T-helper 2 cell treated with Interferon-gamma antibody and Interleukin-4, amounts not matched to agents 5 μg/mL and 100 μg/mL, for 36 hours (primary cell): ENCODE measurements at places on chromosomes 13 and 19.

DNA sequence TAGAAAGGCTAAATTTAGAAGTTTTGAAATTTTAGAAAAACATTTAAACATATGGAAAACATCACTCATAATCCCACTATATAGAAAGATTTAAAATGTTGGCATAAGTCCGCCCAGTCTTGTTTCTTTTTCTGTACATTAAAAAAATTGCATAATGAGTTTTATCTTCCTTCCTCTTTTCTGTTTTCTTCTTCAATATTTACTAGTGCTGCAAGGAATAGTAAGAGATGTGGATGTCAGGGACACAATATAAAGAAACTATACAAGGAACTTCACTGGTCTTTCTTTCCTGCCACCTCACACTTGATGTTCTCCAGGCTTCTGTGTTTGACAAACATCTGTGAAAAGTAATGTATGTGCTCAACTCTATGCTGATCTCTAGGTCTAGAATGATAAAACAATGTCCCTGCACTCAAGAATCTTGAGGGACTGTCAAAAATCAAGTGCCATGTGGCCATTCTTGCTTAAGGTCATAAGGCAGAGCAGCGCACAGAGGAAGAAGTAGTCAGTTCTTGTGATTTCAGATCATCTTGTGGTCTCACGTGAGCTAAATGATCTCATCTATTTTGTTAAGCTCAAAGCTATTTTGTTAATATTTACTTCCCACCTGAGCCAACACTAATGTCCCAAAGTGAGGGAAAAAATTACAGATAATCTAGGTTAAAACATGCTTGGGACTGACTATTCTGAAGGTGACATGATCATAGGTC, 186.9 kb upstream of the OBI1 start:
- H3K4me1 ChIP-seq: no peaks in the 10 kb centered on the region
- DNase-seq: no peak
- no peak overlapping the region for H3K4me3 ChIP-seq
- no peak overlapping the region for H3K27ac ChIP-seq
- H3K36me3 ChIP-seq: no peaks in the 10 kb centered on the region

DNA sequence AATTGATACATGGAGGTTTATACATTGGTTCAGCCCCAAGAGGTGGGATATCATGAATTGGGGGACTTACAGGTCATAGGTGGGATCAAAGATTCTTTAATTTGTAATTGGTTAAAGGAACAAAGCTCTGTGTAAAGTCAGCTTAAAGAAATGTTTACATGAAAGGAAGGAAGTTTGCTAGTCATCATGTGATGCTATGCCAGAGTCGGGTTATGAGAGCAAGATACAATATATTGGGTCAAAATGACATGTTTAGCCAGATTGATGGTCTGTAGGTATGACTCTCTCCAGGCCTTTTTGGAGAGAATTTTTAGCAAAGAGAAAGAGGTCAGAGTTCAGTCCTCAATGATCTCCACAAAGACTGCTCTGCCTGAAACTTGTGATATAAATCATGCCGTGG, 5.3 kb upstream of the CYSLTR2 start:
- DNase-seq: no peak
- no peaks in the 10 kb centered on the region for H3K36me3 ChIP-seq
- no peak overlapping the region for H3K4me3 ChIP-seq
- peaks cover 21% of the 10 kb centered on the region for H3K4me1 ChIP-seq
- no peak overlapping the region for H3K27ac ChIP-seq

DNA sequence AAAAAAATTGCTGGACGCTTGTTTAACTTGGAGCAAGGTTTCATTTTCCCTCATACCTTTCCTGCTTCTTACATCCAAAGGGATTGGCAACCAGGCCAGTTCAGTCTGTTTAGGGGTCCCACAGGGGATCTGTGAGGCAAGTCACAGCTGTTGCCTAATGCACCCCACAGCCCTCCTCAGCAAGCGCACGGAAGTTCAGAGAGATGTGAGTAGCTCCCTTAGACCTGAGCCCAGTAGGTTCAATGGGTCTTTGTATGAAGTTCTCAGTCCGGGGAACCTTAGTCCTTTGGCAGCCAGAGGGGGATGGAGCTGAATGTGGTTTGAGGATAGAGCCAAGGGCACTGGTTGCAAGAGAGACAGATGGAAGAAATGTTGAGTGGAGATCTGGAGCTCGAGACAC, 13.0 kb downstream of the SAMD4B start:
- peaks cover 15% of the 10 kb centered on the region for H3K4me1 ChIP-seq
- peaks cover 44% of the 10 kb centered on the region for H3K36me3 ChIP-seq
- no peaks in the 10 kb centered on the region for H3K27me3 ChIP-seq
- H3K4me3 ChIP-seq: no peak overlapping the region

GRCh38 chr19:15276620-15277215, 44.5 kb upstream of the EPHX3 start:
- no peak overlapping the region for H3K4me3 ChIP-seq
- peak overlapping the region; percentile 2 for H3K27ac ChIP-seq
- DNase-seq: no peak
- H3K4me1 ChIP-seq: peaks cover 15% of the 10 kb centered on the region

- no peak overlapping the region for H3K27ac ChIP-seq
- no peak for DNase-seq
- H3K36me3 ChIP-seq: peaks cover 6% of the 10 kb centered on the region
Measured at GRCh38 chr13:77305266-77305665, 21.6 kb downstream of the MYCBP2 start.

GRCh38 chr19:44684892-44685863, 13.8 kb upstream of the CEACAM16 start:
- H3K27ac ChIP-seq: peak overlapping the region; percentile 58
- H3K4me1 ChIP-seq: peaks cover 12% of the 10 kb centered on the region
- DNase-seq: no peak
- peaks cover 10% of the 10 kb centered on the region for H3K27me3 ChIP-seq

DNA sequence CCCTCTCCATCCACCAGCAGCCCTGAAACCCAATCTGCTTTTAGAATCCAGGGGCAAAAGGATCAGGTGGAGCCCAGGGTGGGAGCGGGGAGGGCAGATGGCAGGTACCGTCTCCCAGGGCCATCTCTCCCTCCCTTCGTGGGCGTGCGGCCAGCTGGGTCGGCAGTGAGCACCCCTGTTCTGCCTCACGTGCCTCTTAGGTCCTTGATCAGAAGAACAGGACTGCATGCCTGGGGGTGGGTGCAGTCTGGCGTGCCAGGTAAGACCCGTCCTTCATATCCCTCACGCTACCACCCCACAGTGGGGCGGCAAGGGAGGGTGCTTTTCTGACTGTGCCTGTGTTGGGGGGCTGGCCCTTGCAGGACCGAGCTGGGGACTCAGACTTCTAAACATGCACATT, 2.0 kb downstream of the SLC8A2 start:
- no peak for DNase-seq
- H3K36me3 ChIP-seq: no peaks in the 10 kb centered on the region
- H3K27me3 ChIP-seq: peaks cover 35% of the 10 kb centered on the region
- no peak overlapping the region for H3K27ac ChIP-seq

GRCh38 chr13:33634546-33634982, 183.4 kb upstream of the RFC3 start:
- peaks cover 2% of the 10 kb centered on the region for H3K4me1 ChIP-seq
- no peaks in the 10 kb centered on the region for H3K27me3 ChIP-seq
- DNase-seq: no peak
- H3K36me3 ChIP-seq: no peaks in the 10 kb centered on the region
- no peak overlapping the region for H3K27ac ChIP-seq
- no peak overlapping the region for H3K4me3 ChIP-seq

- no peaks in the 10 kb centered on the region for H3K27me3 ChIP-seq
- no peaks in the 10 kb centered on the region for H3K36me3 ChIP-seq
- DNase-seq: no peak
- H3K4me1 ChIP-seq: no peaks in the 10 kb centered on the region
- no peak overlapping the region for H3K27ac ChIP-seq
Measured at GRCh38 chr19:1164684-1165531, 9.2 kb downstream of the SBNO2 start.

DNA sequence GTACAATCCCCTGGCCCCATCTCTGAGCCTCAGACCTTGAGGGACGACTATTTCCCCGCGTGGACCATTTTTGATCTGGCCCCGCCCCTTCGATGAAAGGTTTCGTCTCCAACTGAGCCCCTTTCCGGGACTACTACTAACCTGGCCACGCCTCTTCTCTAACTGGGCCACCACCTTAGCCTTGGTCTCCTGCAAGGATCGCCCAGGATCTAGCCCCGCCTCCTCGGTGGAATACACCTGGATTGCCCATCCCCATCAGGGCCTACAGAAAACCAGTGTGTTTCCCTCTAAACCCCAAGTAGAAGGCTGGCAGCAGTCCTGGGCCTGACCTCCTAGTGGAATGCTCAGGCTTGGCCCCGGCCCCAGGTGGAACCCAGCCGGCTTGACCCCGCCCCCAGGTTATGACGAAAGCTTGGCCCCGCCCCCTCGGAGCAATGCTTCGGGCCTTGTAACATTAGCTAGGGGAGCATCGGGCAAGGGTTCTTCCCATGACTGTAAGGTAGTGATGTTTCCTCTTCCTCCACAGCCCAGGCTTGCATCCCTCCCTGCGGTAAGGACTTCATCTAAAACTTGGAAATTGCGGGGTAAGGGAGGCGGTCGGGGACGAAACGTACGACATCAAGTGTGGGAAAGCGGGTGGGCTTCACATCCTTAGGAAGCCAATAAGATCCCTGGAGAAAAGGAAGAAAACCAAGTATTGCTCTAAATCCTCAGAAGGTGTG, 9.1 kb downstream of the SPACA6 start:
- H3K27me3 ChIP-seq: peaks cover 2% of the 10 kb centered on the region
- H3K4me1 ChIP-seq: peaks cover 15% of the 10 kb centered on the region
- H3K36me3 ChIP-seq: peaks cover 17% of the 10 kb centered on the region

DNA sequence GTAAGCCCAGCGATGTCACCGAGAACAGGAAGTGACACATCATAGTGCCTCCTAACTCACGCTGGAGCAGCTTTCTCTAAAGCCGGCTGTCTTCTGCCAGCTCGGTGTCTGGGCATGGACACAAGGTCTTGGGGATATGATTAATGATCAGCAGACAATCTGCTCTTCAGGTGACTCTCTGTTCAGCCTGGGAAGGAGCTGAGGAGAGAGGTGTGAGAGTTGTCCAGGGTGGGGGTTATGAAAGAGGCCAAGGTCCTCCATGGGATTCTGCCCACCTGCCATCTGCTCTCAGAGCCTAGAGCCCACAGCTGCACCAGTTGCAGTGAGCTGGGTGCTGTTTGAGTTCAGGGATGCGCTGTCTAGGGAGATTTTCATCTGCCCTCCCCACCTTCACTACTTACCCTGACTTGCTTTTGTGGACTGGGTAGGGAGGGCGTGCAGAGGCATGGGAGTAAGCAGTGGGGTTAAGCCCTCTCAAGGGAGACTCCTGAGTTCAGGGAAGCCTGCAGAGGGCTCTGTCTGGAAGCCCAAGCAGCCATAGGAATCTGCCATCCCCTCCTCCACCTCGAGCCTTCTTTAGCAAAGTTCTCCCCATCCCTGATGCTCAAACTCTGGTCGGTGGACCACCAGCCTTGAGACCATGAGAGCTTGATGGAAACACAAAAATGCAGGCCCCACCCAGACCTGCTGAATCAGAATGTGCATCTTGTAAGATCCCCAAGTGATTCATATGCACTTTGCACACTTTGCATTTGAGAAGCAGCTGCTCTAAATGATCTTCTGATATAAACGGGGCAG, 539.7 kb downstream of the RFC3 start:
- H3K4me1 ChIP-seq: no peaks in the 10 kb centered on the region
- H3K4me3 ChIP-seq: no peak overlapping the region
- no peak for DNase-seq
- H3K36me3 ChIP-seq: no peaks in the 10 kb centered on the region

- DNase-seq: no peak
- no peak overlapping the region for H3K27ac ChIP-seq
- H3K27me3 ChIP-seq: peaks cover 7% of the 10 kb centered on the region
Measured at GRCh38 chr19:45657520-45658167, 10.4 kb upstream of the GIPR start.
